ENCODE measurements at places on chromosomes 2 and 18.

GRCh38 chr2:99771681-99772333 is 282.0 kb upstream of the REV1 start:
- no peak for DNase-seq

DNA sequence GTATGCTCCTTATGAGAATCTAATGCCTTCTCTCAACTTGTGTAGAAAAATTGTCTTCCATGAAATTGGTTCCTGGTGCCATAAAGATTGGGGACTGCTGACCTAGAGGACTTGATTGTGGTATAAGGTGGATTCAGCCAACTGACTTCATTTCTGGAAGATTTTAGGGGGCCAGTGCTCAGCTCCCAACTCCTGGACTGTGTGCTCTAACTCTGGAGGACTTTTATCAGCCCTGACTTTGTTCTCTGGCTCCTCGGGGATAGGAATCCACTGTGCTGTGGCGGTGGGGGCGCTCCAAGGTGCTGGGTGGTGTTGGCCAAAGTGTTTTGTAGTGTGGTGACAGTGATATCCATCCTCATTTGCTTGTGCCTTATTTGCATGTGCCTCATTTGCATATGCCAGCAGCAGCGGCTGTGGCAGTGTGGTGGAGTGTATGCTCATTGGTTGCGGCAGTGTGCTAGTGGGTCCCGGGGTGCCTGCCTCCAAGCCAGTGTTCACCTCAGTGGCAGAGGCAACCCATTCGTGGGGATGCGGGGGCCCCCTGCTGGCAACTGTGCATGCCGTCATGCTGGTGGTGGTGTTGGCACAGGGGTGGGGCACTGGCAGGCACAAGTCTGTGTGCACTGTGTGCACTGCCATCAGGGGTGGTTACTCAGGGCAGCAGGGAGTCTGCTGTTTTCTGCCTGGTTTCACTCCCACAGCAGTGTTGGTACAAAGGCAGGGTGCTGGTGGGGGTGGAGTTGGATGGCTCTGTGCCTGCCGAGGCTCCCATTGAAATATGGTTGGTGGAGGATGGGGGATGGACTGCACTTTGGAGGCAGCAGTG is 19.6 kb downstream of the EHBP1 start:
- no peak for DNase-seq

DNA sequence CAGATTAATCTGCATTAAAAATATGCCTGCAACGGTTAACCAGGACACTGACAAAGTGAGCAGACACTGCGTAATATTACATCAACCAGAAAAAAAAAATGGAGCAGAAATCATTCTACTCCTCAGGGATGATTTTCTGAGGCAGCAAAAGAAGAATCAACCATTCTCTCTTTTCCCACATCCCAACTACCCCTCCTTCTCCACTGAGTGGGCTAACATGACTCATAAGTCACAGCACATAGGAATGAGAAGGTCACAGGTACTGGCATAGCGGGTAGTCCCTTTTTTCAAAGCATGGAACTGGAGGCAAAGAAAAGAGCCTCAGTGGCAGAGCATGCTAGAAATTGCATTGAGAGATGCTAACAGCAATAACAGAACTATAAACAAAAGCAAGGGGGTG is 54.3 kb upstream of the TSPYL6 start:
- DNase-seq: no peak

DNA sequence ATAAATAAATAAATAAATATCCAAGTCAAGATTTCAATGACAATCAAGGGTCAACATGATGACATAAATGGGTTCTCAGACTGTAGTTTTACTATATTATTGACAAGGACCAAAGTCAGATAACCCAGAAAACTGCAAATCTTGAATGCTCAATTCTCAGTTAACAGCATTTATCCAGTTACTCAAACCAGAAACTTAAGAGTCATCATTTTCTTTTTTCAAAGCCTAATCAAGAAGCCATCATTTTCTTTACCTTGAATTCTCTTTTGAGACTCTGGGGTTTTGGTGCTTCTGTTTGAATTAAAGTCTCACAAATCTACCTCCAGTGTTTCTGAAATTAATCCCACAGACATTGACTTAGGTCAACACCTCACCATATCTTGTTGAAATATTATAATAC is 14.1 kb downstream of the TRMT61B start:
- DNase-seq: no peak

DNA sequence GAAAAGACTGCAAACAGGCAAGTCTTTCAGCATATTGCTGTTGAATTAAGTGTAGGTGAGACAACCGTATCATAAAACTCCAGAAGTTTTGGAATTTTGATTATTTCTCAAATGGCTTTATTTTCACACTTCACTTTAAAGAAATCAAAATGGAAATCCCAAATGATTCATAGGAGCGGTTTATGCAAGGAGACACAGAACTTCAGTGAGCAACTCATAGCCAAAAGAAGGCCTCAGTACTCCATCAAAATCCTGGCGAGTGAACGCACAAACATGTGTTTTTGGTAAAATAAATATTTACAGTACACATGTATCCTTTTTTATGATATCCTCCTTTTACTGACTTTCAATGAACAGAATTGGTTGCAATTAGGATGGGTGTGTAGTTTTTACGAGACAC is 140.4 kb upstream of the APCDD1 start:
- DNase-seq: no peak

DNA sequence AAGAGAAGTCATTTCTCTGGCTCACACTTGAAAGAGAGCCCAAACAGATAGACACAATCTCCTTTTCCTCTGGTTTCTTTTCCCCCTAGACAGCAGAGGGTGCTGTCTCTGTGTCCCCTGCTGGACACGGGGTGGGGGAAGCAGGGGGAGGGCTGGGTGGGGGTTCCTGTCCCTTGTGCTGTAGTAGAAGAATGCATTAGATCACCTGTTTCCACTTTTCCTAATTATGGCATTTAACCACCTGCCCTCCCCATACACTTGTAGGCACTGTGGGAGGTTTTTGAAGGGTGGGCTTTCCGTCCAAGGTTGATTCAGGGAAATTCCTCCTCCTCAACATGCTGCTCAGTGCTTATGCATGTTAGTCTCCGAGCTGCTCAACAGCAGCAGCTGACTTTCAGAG is 206.2 kb upstream of the EPAS1 start:
- no peak for DNase-seq

All from HFFc6 (cell line).